Panc1 (cell line): ENCODE measurements at places on chromosomes 11 and 22. TPM values are rescaled to one million over a fixed set of nuclear protein-coding genes. Genes with fewer than 3 reads are reported as not detected.

DNA sequence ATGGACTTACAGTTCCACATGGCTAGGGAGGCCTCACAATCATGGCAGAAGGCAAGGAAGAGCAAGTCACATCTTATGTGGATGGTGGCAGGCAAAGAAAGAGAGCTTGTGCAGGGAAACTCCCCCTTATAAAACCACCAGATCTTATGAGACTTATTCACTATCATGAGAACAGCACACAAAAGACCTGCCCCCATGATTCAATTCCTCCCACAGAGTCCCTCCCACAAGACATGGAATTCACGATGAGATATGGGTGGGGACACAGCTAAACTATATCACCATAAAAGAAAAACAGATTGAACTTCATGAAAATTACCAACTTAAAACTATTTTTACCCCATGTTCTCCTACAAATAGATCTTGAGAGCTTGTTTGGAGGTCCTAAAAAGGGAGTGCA, 19.6 kb downstream of the ENTHD1 start:
- peaks cover 8% of the 10 kb centered on the region for H3K27me3 ChIP-seq
- H3K4me1 ChIP-seq, result no peaks in the 10 kb centered on the region

DNA sequence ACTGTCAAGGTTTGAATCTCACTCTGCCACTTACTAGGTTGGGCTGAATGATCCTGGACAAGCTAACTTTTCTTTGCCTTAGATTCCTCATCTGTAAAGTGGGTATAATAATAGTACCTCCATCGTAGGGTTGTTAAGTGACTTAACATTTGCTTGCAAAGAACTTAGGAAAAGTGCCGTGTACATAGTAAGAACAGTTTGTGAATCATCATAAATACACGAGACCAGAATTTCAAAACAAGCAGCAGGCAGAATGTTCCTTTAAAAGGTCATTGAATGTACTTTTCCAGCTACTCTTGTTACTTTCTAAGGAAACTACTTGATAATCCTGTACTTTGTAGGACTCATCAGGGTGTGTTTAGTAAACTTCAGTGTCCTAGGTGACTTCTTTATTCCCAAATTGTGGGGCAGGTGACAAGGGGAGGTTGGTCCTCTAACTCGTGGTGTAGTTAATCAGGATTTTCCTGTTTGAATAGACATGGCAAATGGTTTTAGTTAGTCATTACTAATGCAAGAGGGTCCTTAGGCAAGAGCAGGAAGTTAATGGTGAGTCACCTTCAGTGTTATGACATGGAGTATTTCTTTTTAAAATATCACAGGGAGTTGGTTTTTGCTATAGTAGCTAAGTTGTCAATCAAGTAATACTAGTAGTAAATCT, 67.9 kb downstream of the YAP1 start:
- H3K4me1 ChIP-seq, result peaks cover 6% of the 10 kb centered on the region; the same call in 1 of the 2 replicates
- H3K36me3 ChIP-seq, result no peaks in the 10 kb centered on the region
- no peaks in the 10 kb centered on the region for H3K27me3 ChIP-seq
- H3K4me3 ChIP-seq, result no peak overlapping the region
- H3K27ac ChIP-seq, result peak overlapping the region; percentile 29; the same call in 1 of the 2 replicates
- peak; percentile 92 for DNase-seq

- no peaks in the 10 kb centered on the region; the same call in 1 of the 2 replicates for H3K4me1 ChIP-seq
- peaks cover 8% of the 10 kb centered on the region; the same call in 1 of the 2 replicates for H3K27me3 ChIP-seq
- DNase-seq, result no peak
- no peaks in the 10 kb centered on the region for H3K36me3 ChIP-seq
Measured at GRCh38 chr11:19077965-19078364, 17.4 kb upstream of the MRGPRX2 start.

SPCS2 gene
- 242 TPM for total RNA-seq

SCGB2A2 gene
- total RNA-seq, result not detected
